ENCODE measurements at places on chromosomes 1 and 21. TPM values are rescaled to one million over a fixed set of nuclear protein-coding genes. Genes with fewer than 3 reads are reported as not detected.

DNA sequence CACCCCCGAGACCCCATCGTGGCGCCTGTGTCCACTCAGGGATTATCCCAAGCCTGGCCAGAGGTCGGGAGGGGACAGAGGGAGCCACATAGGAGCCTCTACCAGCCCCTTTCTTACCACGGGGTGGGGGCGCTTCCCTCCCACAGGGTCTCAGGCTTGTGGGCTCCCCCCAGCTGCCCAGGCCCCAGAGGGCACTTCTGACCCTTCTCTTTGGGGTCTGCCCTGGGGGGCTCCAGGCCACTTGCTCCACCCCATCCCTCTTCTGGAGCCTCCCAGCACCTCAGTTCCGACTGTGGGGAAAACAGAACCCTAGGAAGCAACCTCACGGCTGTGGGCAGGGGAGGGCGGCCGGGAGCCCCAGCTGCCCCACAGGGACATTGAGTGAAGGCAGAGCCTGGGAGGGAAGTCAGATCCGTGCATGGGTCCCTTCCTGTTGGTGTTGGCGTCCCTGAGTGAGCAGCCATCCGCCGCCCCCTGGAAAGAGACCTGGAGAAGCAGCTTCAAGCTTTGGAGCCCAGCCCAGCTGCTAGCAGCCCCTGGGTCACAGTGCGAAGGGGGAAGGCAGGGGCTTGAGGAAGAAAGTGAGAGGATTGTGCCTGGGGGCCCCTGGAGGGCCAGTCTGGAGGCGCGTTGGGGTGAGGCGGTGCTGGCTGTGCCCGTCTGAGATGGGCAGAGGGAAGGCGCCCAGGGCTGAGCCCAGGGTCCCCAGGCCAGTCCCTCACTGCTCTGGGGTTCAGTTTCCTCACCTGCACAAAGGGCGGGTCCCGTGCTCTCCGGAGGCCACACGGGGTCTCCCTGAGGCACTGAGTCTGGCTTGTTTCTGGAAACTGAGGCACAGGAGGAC is 22.1 kb downstream of the RRP1 start:
- no peak for DNase-seq

GRCh38 chr1:155938220-155938627 is 3.2 kb upstream of the RXFP4 start:
- no peak for DNase-seq

- DNase-seq = no peak
These were observed 1.4 kb downstream of the STXBP3 start for GRCh38 chr1:108747898-108748297.

- no peak for DNase-seq
These were observed 108.4 kb downstream of the ERG start for GRCh38 chr21:38389896-38390295.

GRCh38 chr1:245748240-245748639 is 593.5 kb downstream of the KIF26B start:
- DNase-seq = no peak

DNA sequence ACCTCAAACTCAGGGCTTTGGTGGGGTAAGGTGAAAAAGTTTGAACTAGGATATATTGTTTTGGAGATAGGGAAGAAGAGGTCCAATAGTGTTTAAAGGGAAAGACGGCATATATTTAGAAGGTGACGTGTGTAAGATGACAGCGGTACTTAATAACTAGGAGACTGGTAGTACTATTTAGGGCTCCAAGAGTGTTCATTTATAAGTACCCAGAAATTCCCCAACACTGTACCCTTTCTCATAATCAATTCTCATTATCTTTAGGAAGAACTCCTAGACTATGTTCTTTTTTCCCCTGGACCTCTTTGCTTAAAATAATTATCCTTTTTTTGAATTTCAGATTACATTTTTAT is 1.5 kb downstream of the LYPLAL1 start:
- DNase-seq = no peak

GRCh38 chr1:200837931-200838571 is 34.7 kb upstream of the GPR25 start:
- no peak for DNase-seq

GRCh38 chr1:166588741-166589140 is 250.5 kb upstream of the POGK start:
- no peak for DNase-seq

DNA sequence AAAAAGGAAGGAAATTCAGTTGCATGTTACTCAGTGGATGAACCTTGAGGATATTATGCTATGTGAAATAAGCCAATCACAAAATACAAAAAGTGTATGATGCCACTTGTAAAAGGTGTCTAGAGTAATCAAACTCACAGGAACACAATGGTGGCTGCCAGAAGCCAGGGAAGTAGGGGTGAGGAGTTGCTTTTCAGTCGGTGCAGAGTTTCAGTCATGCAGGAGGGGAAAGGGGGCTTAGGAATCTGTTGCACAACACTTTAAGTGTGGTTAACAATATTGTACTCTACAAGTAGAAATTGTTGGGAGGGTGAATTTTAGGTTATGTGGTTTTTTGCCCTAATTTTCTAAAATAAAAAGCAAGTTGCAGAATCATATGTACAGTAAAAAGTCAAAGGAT is 184.2 kb upstream of the RAB4A start:
- no peak for DNase-seq

- no peak for DNase-seq
These were observed 70.0 kb upstream of the KIAA1614 start for GRCh38 chr1:180842491-180843275.

DNA sequence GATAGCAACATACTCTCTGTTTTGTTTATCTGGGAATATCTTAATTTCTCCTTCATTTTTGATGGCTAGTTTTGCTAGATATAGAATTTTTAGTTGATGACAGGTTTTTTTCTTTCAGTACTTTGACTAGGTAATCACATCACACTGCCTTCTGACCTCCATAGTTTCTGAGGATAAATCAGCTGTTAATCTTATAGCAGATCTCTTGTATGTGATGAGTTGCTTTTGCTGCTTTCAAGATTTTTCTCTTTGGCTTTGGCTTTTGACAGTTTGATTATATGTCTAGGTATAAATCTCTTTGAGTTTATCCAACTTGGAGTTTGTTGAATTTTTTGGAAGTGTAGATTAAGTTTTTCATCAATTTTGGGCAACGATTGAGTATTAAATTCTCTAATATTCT is 142.6 kb downstream of the ZNF644 start:
- no peak for DNase-seq

GRCh38 chr1:9345922-9346321 is 53.2 kb downstream of the SPSB1 start:
- no peak for DNase-seq

DNA sequence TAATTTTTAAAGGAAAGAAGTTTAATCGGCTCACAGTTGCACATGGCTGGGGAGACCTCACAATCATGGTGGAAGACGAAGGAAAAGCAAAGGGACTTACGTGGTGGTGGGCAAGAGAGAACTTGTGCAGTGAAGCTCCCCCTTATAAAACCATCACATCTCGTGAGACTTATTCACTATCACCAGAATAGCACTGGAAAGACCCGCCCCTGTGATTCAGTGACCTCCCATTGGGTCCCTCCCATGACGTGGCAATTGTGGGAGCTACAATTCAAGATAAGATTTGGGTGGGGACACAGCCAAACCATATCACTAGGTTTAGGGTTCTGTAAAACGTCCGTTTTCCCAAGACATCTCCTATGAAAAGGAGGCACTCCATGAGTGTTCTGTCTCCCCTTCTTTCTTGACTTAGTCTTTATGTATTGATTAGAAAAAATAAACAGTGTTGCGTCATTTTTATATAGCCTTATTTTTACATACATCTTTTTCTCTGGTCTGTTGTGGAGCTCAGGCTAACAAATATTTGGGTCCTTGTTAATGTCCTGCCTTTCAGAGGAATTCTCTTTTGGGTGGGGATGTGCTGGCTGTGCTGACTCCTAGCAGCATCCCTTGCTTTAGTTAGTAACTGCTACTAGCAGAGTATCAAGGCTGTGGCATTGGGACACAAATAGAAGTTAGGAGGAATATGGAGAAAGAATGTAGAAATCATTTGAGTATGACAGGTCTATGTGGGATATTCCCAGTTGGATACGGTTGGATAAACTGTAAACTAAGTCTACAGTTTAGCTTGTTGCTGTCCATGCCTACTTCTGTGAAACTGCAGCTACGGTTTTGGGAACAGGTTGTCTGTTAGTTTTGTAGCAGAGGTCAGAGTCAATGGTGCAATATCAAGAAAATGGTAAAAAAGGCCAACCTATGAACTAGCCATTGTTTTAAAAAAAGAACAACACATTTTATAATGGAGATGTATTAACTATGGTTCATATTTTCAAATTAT is 23.5 kb downstream of the BACH1 start:
- DNase-seq = no peak

DNA sequence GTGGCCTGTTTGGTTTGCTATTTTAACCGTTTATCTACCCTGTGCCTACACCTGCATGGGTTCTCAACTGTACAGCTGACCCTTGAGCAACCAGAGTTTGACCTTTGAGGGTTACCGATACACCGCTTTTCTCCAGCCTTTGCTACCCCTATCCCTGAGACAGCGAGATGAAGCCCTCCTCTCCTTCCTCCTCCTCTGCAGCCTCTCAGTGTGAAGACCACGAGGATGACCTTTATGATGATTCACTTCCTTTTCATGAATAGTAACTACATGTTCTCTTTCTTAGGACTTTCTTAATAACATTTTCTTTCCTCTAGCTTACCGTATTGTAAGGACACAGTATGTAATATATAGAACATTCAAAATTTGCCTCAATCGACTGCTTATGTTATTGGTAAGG is 14.5 kb upstream of the RNF187 start:
- no peak for DNase-seq

GRCh38 chr21:14454016-14455009 is 71.4 kb upstream of the HSPA13 start:
- no peak for DNase-seq

DNA sequence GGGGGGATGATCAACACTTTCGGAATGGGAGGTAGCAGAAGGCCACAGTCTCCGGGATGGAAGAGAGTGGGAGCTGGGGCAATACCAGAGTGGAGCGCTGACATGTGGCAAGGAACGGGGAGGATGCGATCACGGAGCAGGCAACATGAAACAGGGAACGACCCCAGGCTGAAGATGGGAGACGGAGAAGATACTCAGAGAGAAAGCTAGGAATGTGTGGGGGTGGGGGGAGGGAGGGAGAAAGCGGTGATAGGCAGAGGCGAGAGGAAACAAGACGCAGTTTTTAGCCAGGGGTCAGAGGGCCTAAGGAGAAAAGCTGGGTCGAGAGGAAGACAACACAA is 577 bp downstream of the RAB3GAP2 start:
- DNase-seq = no peak

- DNase-seq = no peak
These were observed 889.0 kb upstream of the ADGRL4 start for GRCh38 chr1:79895573-79895972.

PM20D1 gene
- 1.1 TPM for total RNA-seq

CD1D gene
- total RNA-seq = 0.94 TPM

TRPM2 gene
- total RNA-seq = 26.1 TPM

CLDN14 gene
- not detected for total RNA-seq

AZIN2 gene
- total RNA-seq = 8.6 TPM

HTR1D gene
- not detected for total RNA-seq
